ENCODE measurements at places on chromosomes 1 and 21. TPM values are rescaled to one million over a fixed set of nuclear protein-coding genes. Genes with fewer than 3 reads are reported as not detected.
A peak's percentile ranks its signal among the peaks of the same experiment; 100 is the strongest.

DNA sequence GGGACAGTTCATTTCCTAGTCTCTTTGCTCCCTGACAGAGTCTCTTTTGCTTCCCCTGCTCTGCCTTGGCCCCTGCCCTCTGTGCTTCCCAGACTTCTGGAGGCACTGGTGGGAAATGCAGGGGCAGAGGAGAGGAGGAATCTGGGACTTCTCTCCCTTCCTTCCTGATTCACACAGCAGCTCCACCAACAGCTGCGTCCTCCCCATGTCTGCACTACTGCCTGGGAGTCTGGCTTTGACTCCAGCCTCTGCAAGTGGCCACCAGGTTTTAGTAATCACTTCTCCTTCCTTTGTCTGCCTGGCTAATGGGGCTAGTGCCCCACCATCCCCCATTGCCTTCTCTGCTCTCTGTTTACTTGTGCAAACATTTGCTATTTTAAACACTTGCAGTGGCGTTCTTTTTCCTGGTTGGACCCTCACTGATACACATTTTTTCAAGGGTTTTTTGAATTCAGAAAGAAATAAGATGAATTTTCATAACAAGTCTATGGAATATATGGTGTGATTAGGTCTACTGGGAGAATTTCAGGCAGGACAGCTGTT is 21.9 kb downstream of the FASLG start:
- DNase-seq, result no peak

DNA sequence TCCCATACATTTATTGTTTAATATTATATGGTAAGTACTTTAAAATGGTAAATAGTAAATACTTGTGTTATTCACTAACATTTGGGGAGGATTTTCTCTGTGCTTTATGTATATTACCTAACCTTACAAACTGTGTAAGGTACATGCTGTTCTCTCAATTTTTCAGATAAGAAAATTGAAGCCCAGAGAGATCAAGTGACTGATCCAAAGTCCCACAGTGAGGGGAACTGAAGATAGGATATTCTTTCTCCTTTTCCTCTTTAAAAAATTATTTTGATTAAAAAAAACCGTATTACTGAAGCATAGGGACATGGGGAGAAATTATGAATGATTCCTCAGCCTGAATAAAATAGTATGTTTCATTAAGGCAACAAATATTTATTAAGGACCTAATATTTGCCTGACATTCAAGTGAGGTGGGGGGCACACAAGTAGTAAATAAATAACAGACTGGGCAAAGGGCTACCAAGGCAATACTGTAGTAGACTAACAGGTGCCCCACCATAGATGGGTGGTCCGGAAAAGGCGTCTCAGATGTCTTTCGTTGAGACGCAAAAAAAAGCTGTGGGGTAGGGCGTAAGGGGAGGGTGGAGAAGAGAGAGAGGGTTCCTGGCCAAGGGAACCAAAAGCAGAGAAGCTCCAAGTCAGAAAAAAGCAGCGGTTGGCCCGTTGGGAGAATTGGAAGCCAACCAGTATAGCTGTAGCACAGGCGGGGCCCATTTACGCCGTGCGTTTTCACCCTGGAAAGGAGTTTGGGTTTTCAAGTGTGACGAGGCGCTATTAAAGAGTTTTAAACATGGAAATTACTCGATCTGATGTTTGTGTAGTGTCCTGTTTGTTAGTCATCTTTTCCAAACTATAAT is 944 bp upstream of the AGO3 start:
- peak; percentile 36 for DNase-seq

GRCh38 chr21:40049031-40049930 is 182.0 kb downstream of the PCP4 start:
- no peak for DNase-seq

GRCh38 chr1:201346337-201346939 is 31.0 kb downstream of the TNNT2 start:
- no peak for DNase-seq

RXRG gene
- total RNA-seq, result not detected

ZNF684 gene
- total RNA-seq, result 1.3 TPM

FALEC gene
- not detected for total RNA-seq

DNA sequence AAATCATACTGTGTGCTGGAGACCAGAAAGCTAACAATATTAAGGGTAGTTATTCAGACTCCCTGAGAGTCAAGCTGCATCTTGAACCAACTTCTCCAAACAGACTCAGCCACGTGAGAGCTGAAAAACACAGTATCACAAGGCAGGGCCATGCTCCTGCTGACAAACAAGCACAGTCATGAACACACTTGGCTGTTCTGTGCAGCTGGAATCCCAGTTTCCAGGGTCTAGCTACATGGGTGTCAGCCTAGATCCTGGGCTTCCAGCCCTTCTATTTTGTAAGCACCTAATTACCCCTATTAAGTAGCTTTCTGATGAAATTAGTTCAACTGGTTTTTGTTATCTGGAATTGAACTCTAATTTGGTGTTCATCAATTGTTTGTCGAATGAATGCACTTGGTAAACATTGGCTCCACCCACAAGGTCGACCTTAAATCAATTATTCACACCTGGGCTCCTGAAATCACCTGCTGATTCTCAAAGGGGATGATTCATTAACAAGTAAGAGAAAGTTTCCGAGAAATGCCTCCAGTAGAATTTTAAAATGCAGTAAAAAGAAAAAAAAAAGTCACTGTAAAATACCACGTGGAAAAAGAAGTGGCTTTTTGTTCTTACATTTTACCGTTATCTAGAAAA is 179.3 kb downstream of the ZC3H11B start:
- DNase-seq, result no peak

DNA sequence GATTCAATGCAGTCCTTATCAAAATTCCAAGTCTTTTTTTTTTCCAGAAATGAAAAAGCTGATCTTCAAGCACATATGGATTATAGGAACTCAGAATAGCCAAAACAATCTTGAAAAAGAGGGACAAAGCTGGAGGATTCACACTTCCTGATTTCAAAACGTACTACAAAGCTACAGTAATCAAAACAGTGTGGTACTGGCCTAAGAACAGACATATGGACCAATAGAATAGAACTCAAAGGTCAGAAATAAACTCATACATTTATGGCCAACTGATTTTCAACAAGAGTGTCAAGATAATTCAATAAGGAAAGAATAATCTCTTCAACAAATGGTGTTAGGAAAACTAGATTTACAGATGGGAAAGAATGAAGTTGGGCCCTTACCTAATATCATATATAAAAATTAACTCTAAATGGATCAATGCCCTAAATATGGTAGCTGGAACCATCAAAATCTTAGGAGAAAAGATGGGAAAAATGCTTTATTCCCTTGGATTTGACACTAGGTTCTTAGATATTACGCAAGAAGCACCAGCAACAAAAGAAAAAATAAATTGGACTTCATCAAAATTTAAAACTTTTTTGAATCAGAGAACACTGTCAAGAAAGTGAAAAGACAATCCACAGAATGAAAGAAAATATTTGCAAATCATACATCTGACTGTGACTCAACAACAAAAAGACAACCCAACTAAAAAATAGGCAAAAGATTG is 4.0 kb upstream of the KRTAP10-12 start:
- no peak for DNase-seq

LRRC53 gene
- total RNA-seq, result not detected

HES2 gene
- not detected for total RNA-seq

- no peak for DNase-seq
Observed at GRCh38 chr1:87403061-87403820, 74.6 kb downstream of the LMO4 start.

DNA sequence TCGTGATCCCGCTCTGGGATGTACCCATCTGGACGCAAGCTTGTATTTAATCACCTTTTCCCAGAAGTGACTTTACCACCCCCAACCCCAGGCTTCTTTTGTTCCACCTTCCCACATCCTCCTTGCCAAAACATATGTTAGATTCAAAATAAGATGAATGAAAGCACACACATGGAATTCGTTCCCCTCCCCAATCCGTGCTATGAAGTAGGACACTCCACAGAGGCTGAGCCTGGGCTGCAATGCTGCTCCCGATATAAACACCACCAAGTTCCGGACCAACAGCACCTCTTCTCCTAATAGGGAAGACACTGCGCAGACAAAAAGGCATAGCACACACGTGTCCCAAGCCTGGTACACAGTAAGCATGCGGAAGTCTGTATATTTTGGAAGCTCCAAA is 86.1 kb downstream of the CLSTN1 start:
- DNase-seq, result no peak

DNA sequence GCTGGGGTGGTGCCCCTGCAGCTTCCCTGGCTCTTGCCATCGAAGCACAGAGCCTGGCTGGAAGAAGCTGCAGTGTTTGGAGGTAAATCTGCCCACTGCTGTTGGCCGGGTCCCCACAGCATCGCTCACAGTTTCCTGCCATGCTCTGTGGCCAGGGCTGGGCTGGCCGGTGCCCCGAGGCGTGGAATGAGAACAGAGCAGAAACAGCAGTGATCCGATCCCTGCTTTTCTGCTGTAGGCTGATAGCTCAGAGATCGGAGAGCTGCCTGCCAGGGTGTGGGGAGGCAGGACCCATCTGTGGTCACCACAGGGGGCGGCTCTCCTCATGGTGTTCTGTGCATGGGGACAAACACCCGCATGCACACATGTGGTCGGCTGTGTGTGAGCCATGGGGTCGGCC is 11.5 kb downstream of the SLC45A1 start:
- DNase-seq, result no peak

DNA sequence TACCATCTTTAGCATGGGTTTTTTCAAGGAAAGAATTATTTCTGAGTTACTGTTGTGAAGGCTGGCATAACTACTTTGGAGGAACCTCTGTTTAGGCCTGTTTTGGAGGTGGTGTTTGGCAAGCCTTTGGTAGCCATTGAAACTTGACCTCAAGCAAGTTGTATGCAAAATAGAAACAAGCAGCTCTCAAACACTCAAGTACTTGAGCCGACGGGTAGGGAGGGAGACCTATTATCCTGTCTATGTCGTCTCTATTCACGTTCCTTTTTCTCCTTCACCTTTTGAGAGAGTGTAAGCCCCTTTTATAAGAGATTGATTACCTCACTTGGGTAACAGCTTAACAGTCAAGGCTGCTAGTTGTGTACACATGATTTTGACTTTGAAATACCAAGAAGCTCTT is 878.3 kb upstream of the CXADR start:
- DNase-seq, result no peak

DNA sequence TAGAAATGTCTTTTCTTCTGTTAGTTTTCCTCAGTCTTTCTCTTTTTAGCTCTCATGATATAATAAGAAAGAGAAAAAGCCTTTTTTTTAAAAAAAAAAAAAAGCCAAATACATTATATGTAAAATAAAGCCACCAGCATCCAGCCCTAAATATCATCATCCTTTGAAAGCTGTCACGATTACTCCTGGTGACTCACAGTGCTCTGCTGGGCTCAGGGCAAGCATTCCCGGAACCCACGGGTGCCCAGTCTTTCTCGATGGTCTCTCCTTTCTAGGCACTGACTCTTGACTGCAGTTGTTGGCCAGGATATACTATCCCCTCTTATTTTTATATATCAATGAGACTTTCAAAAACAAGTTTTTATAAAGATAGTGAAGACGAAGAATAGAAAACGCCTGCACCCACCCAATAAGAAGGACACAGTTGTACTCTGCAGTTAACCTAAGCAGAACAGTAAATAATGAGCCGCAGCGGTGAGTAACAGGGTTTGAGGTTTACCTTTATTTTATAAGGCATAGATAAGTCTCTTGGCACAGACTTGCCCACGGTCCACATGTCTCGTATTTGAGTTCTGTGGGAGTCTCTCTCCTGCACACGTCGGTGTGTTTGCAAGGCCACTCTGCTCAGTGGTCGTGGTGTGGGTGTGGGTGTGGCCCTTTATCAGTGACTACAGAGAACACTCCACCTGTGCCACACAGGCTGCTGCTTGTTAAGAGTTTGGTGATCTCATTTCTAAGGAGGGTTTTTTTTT is 15.7 kb upstream of the MX2 start:
- no peak for DNase-seq

DNA sequence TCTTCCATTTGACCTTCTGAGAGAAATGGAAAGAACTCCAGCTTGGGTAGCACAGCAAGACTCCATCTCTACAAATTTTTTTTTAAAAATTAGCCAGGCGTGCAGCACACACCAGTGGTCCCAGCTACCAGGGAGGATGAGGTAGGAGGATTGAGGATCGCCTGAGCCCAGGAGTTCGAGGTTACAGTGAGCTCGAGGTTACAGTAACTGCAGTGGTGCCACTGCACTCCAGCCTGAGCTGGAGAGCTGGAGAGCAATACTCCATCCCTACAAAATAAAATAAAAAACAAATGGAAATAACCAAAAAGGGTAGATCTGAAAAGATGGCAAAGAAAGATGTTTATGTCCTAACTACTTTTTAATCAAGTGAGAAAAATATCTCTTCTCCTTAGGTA is 14.5 kb downstream of the POGZ start:
- no peak for DNase-seq

DNA sequence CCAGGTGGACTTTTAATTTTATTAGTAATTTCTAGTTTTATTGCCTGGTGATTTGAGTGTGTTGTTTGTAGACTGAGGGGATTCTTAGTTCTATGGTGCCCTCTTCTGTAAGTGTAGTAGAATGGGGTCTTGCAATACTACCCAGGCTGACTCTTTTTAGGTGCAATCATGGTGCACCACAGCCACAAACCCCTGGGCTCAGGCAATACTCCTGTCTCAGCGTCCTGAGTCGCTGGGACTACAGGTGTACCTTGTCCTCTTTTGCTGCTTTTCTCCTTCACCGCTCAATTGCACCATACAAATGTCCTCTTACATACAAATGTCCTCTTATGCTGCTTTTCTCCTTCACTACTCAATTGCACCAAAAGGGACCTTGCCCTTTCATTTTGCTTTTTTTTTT is 43.1 kb downstream of the SCP2 start:
- DNase-seq, result no peak

GPATCH2 gene
- 9.6 TPM for total RNA-seq

GRCh38 chr1:197140121-197140520 is 6.3 kb downstream of the ASPM start:
- DNase-seq, result no peak

GRCh38 chr1:236686815-236687160 is 489 bp downstream of the ACTN2 start:
- no peak for DNase-seq

TTC22 gene
- 4.5 TPM for total RNA-seq

DNA sequence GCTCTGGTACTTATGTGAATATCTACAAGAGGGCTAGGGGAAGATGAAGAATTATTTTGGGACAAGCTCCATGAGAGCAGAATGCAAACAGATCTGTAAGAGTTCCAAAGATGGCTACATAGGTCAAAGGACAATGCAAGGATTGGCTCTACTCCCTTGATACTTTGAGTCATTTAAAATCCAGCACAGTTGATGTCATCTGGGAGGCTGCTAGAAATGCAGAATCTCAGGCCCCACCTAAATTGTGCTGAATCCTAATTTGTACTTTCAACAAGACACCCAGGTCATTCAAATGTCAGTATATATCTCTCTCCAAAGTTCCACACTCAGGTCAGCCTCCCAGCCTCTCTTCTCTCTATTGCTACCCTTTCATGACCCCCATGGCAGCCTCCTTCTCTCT is 23.7 kb upstream of the TADA1 start:
- DNase-seq, result no peak

GRCh38 chr1:224631462-224632115 is 15.5 kb downstream of the CNIH3 start:
- no peak for DNase-seq

DNA sequence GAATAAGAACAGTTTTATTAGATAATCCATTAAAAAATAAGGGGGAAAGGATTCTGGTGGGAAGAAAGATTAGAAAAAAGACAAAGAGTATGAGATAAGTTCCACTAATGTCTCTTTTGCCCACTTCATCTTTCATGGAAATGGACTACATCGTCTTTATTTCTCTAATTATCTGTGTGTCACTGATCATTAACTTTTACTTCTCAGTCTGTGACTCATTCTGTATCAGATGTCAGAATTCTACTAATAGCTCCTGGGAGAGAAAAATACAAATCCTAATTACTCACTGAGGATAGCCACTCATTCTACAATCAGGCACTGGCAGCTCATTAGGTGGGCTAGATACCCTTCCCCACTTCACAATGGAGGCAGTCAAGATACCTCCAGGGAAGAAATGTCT is 41.7 kb downstream of the ILDR2 start:
- DNase-seq, result no peak

Data from CD4-positive, alpha-beta T cell (primary cell).